Effector CD4-positive, alpha-beta T cell (primary cell): ENCODE measurements at places on chromosomes 11 and 22.
A peak's percentile ranks its signal among the peaks of the same experiment; 100 is the strongest.

GRCh38 chr11:38014405-38014804 is 1416.4 kb upstream of the RAG2 start:
- no peak for DNase-seq

- no peak for DNase-seq
Measured at GRCh38 chr11:26993965-26994457, at the start of gene FIBIN. FIBIN (plus strand) TSS chr11:26994112; CDS start chr11:26994527, 415 bp downstream.

DNA sequence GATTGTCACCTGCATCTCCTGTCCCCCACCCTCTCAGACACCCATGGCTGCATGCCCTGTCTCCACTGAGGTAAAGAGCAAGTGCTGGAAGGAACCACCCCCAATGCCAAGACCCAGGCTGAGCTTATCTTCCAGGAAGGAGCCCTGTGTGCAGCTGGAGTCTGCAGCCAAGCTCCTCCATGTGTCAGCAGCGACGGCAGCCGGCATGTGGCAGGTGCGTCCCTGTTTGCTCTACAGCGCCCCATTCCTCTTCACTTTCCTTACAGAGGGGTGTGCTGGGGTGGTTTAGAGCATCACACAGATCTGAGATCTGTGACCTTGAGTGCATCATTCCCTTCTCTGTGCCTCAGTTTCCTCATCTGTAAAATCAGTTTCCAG is 7.7 kb upstream of the MN1 start:
- DNase-seq = no peak

DNA sequence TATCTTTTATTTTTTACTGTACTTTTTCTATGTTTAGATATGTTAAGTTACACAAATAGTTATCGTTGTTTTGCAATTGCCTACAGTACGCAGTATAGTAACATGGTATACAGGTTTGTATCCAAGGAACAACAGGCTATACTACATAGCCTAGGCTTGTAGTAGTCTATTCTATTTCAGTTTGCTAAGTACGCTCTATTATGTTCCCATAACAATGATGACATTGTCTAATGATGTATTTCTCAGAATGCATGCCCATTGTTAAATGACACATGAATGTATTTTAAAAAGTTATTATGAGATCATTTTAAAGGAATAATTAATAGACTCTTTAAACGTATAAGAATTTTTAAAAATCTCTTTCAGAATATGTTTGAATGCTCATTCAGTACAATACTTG is 696.7 kb upstream of the CCDC90B start:
- no peak for DNase-seq

GRCh38 chr22:25509374-25509791 is 55.1 kb upstream of the GRK3 start:
- DNase-seq = no peak

DNA sequence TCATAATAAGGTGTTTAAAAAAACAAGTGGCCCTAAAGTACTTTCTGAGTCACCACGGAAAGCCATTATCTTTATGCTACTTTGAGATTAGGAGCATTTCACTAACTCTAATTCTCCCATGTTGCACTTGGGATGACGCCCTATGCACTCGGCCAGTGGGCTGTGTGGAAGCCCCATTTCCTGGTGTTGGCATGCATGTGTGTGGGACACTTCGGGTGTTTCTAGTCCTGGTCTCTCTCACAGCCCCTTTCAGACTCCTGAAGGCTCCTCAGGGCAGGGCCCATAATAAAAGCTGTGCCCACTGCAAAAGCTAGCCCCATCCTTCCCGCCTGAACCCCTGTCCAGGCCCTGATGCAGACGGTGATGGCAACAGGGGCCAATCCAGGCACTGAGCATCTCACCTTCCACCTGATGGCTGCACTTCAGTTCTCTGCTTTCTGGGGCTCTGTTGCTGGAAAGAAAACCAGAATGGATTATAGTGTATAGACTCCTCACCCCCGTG is 14.9 kb upstream of the FXYD2 start:
- no peak for DNase-seq

DNA sequence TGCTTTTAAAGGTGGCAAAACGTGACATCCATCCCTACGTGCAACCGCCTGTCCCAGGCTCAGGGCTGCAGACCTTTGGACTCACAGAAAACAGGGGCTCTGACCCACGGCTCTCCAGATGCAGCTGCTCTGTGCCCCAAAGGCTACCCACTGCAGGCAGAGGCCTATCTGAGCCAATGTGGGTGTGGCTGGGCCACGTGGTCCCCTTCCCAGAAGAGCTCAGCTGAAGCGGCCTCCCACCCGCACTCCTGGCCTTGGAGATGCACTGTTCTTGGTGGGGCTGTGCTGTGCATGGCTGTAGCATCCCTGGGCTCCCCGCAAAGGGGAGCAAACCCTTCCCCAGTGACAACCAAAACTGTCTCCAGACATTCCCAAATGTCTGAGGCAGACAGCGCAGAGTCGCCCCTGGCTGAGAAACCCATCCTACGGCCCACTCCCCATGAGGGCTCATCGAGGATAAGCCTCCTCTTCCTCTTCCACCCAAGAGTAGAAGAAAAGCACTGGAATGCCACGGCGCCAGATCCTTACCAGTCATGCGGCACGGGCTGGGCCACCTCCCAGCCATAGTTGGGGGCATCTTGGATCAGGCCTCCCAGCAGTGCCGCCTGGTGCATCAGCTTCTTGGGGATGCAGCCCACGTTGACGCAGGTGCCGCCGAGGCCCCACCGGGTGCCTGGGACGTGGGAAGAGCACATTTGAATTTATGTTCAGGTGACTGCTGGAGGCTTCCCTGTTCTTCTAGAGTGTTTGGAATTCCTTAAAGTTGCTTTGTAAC is 23.1 kb upstream of the COMT start:
- no peak for DNase-seq

GRCh38 chr22:40519284-40519947 is 117.1 kb downstream of the MRTFA start:
- DNase-seq = no peak

GRCh38 chr22:46673662-46674236 is 53.6 kb downstream of the GRAMD4 start:
- DNase-seq = no peak

DNA sequence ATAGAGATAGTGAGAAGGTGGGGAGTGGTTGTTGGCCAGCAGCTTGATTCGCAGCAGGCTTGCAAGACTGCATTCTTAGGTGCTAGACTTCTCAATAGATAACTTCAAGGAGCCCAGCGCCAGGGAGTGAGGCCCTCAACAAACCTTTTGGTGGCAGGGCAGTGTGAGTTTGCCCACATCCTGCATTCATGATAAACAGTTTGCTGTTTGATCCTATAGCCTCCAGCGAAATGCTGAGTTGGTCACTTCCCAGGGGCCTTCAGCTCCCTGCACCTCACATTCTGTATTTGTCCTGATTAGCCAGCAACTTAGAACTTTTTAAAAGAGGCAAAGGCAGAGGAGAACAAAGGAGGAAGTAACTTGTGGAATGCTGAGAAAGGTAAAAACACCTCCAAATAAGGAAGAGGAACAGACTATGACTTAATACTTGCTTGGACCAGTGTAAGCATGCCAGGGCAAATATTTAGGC is 25.1 kb downstream of the OR10A6 start:
- DNase-seq = no peak

DNA sequence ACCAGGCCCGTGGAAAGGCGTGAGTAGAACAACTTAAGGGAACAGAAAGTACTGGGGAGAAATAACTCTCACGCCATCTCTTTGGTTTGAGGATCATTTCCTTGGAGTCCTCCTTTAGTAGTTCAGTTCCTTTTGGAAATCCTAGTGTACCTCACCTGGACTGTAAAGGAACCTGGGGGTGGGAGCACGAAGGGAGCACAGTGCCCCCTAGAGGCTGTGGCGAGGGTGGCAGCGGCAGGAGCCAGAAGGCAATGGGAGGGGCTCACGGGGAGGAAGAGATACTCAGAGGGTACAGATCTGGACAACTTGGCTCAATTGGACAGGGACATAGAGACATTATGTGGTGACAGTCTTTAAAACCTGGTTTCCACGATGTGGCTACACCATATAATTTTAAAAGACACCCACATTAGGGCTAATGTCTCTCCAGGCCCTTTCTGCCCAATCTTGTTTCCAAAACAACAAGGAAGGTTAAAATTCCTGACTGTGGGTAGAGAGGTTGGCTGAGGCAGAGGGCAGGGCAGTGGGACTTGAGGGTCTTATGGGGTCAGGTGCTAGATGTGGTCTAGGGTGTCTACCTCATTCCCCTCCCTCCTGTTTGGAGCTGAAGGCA is 87.0 kb downstream of the CSNK2A3 start:
- peak; percentile 31 for DNase-seq

DNA sequence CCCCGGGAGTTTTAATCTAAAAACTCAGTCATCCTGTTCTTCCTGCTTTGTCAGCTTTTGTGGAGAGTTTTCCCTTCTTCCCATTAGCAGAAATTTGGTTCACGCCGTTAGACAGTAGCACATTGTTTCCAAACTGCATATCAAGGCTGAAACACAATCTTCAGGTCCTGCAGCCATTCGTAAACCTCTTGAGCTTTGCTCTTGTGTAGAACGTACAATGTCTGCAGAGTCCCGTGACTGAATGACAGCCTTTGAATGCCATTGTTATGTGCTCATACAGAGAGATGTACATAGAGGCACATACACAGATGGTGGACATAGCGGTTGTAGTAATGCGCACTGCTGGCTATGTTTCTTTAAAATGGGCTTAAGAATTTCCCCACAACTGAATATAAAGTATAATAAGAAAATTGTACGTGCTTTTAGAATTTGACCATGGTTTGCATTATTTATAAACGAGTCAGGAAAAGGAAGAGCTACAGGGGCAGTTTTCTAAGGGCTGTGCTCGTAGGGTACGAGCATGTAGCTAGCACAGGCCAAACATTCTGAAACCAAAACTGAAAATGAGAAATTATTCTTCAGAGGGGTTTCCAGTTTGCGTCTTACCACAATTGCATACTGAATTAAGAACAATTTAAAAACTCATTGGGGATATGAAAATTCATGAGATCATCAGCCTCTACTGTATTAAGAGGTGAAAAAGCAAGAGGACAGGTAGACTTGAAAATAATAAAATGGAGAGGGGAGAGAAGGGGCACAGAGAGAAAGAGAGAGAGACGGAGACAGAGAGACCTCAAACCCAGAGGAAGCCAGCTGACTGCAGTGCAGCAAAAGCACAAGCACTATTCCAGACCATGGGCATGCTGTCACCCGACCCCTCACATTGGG is 310.1 kb downstream of the CADM1 start:
- no peak for DNase-seq

- no peak for DNase-seq
Measured at GRCh38 chr22:29831958-29832357, 6.1 kb downstream of the ASCC2 start.

DNA sequence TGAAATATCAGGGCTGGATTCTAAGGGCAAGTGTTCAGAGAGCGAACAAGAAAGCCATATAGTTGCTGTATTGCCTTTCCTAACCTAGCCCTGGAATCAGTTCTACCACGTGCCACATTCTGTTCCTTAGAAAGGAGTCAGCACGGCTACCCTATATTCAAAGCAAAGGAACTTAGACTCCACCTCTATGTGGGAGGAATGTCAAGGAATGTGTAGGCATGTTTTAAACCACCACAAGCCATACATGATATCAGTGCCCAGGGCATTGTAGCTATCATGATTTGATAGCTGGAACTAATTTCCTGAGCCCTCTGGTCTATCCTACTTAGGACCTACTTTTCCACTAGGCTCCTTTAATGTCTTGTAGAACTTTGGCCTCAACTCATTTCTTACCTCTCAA is 2.5 kb upstream of the EIF4ENIF1 start:
- no peak for DNase-seq

DNA sequence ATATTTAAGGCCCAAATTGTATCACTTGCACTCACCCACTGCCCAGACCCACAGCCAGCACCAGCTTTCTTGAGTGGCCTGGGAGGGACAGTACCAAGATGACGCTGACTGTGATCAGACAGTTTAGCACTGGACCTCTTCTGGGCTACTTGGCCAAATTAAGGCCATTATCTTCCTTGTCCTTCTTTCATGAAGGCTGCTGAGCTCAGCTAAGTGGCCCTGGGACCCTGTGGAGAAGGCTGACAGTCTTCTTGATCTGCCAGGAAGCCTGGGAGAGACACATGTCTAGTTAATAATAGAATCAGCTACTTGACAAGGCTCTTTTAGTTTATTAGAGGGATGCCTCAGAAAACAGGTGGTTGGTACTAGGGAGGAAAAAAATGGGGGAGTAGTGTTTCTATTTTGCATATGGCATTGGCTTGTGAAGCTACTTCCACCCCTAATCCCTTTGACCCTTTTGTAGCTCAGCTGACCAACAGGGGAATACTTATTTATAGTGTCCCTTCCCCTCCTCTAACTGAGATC is 127.9 kb upstream of the NTM start:
- no peak for DNase-seq

DNA sequence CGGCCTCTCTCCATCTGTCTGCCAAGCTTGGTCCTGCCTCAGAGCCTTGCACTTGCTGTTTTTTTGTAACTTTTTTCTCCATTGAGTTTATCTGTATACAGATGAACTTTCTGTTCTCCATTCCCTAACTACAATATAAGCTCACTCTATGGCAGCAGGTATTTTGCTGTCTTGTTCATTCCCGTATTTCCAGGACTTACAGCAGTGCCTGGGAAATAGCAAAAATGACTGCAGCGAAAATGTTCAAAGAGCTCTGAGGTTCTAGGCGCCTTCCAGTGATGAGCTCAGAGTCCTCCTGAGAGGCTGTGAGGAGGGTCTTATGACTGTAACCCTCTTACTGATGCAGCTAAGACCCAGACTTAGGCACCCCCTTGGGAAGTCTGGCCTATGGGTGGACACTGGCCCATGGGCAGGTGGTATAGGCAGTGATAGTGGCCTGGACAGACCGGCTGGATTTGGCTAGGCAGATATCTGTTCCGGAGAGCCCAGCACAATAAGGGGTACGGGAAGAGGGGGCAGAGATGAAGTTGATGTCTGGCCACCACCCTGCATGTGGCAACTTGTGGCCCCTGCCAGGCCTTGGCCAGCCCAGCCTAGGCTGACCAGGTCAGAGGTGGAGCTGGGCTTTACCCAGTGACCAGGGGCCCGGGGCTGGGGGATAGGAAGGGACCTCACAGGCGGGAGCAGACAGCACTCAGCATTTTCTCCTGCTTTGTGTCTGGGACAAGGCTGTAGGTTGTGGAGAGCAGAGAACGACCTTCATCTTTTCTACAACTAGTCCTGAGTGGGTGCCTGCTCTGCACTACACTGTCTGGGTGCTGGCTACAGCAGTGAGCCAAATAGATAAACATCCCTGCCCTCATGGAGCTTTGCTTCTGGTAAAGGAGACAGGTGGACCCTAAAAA is 4.6 kb downstream of the ATF4 start:
- no peak for DNase-seq

DNA sequence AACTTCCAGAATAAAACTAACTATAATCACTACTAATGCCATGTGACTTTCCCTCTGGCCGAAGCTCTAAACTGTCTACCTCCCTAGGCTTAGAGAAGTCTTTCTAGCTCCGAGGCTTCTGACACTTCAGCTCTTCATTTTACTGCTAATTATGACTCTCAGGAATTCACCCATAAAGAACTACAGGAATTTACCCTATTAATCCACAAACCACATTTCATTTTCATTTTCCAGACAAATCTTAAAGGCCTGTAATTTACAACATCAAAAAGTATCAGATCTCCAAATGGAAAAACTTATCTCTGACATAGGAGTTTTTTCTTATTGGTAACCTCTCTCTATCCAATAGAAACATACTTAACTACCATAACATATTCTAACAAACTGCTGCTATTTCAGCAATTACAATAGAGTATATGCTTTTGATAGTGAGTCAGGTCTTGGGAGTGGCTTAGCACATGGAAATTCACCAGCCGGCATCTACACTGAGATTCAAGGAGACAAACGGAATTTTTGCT is 33.4 kb downstream of the MRTFA start:
- no peak for DNase-seq

GRCh38 chr11:130638033-130638432 is 189.6 kb downstream of the ADAMTS15 start:
- no peak for DNase-seq
